ENCODE measurements at places on chromosomes 5 and 9.

GRCh38 chr9:23621924-23622323 is 204.1 kb downstream of the ELAVL2 start:
- no peak for DNase-seq

- no peak for DNase-seq
Observed at GRCh38 chr5:88930335-88930734, 47.4 kb upstream of the MEF2C start.

DNA sequence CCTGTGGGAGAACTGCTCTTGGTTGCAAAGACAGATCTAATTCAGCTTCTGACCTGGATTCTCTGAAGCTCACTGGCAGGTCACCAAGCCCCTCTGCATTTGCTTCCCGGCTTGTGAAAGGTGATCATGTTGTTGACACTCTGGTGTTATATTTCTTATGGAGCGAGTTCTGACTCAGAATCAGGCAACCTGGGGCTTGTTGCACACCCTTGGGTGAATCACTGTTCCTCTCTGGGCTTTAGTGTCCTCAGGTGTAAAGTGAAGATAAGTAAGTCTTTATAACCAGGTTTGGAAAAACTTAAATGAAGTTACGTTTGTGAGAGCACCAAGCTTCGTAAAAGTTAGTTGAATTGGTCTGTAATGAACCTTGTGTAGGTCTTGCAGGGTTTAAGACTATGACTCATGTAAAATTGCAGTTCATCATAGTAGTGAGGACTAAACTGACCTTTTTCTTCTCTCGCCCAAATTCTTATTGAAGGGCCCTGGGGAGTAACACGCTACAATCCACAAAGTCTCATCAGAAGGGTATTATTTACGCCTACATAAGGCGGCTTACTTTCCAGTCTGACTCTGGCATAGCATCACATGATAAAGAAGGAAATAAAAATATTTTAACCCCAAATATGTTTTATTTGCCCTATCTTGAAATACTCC is 218.6 kb downstream of the TMEM38B start:
- DNase-seq, result no peak

DNA sequence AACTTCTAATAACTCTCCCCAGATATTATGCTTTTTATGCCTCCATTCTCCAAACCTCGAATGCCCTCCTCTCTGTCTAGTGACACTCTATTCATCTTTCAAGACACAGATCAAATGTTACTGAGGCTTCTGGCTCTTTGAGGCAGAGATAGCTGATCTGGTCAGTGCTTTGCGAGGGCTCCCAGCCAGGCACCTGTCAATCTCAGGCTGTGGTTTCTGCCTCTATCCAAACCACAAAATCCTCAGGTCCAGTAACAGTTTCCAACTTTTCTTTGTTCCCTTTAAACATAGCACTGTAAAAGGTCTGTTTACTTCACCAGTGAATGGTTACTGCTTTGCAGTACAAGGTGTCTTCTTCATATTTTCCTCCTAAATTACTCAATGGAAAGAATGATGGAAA is 11.5 kb upstream of the STK32A start:
- no peak for DNase-seq

DNA sequence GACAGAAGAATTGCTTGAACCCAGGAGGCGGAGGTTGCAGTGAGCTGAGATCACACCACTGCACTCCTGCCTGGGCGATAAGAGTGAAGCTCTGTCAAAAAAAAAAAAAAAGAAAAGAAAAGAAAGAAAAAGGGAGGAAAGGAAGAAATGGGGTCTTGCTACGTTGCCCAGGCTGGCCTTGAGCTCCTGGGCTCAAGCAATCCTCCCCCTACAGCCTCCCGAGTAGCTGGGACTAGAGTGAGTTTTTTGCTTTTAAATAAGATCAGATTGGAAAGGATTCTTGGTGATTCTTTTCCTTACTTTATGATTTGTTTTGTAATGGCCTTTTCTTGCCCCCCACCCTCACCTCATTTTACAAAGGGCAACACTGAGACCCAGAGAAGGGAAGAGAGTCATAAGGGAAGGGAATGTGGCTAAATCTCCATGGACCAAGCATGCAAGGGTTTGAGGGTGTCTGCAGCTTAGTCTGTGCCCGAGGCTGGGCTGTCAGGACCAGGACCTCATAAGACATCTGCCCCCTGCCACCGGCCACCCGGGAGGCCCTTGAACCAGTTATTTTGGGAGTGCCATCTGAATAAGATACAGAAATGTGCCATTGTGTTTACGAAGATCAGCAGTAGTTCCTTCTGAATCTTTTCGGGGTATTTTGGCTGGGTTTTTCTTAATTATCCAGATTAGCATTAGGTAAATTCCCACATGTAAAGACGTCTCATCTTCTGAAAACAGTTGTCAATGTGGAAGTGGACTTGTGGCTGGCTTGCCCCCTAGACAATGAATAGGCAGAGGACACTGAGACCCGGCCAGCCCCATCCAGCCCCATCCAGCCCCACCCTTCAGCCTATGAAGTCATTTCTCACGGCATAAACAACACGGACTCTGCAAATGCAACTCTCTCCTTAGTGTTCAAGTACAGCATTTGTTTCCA is 44.5 kb upstream of the GRHPR start:
- no peak for DNase-seq

GRCh38 chr9:129547869-129548570 is 72.9 kb downstream of the C9orf50 start:
- DNase-seq, result no peak

- no peak for DNase-seq
Observed at GRCh38 chr9:7507566-7508270, 291.9 kb downstream of the DMAC1 start.

DNA sequence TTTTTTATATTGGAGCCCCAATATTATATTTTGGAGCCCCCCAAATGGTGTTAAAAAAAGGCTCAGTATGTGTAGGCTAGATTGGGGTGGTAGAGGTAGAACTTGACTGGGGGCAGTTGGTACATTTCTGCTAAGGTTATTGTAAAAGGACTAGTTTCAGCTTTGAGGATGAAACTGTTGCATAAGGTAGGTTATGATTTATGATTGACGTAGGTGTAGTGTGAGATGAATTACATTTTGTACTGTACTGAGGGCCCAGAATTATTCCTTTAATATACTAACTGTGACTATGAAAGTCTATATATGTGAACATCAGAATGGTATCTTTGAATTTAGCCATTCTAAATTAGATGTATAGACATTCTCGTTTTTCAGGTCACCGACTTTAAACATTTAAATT is 3.6 kb downstream of the RIC1 start:
- no peak for DNase-seq

GRCh38 chr5:56450766-56451165 is 217.6 kb upstream of the ANKRD55 start:
- no peak for DNase-seq

DNA sequence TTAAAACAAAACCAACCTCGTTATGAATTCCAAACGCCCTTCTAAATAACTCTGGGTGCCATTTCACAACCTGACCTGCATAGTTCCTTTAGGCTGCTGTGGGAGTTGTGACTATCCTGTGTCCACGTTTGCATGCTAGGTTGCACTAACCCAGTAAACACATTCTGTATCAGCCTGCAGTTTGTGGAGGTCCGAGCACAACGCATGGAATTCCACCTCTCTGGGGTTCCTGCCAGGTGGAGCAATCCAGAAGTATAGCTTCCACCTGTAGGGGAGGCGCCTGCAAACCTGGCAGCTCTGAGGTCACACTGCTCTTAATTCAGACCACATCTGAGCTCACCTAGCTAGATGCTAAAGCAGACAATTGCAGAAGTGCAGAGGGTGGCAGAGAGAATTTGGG is 57.2 kb downstream of the MARCHF3 start:
- no peak for DNase-seq

- no peak for DNase-seq
Observed at GRCh38 chr9:116251366-116251765, 97.8 kb downstream of the PAPPA start.

DNA sequence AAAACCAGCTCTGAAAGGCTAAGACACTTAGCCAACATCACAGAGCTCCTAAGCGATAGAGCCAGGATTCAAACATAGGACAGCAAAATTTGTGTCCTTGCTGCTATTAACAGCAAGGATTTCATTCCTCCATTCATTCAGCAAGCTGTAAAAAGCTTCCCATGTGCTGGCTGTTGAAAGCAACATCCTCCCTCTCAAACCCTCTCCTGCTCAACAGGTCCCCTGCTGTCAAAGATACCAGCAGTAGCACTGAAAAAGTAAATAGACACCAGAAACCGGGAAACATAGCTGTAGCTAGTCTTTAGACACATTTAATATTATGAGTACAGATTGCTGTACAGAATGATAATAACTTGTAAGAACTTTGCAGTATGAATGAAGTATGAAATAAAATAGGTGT is 52.6 kb upstream of the ADAMTSL1 start:
- DNase-seq, result no peak

- DNase-seq, result no peak
Observed at GRCh38 chr5:54944364-54944763, 41.0 kb downstream of the ESM1 start.

GRCh38 chr5:128613128-128613527 is 75.1 kb upstream of the FBN2 start:
- no peak for DNase-seq

DNA sequence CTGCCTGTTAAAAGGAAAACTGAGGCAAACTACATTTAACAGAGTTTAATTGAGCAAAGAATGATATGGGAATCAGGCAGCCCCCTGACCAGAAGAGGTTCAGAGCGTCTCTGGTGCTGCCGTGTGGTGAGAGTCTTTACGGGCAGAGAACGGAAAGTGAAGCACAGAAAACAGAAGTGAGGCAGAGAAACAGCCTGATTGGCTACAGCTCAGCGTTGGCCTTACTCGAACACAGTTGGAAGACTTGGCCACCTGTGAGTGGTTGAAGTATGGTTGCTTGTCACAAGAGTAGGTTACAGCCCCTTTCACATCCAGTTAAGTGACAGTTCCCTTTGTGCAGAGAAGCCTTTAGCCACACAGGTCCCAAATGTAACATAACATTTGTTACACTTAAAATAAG is 16.9 kb upstream of the FBP1 start:
- no peak for DNase-seq

GRCh38 chr9:121721058-121721350 is 69.6 kb downstream of the DAB2IP start:
- no peak for DNase-seq

GRCh38 chr9:20551835-20552234 is 70.5 kb downstream of the MLLT3 start:
- no peak for DNase-seq

- DNase-seq, result peak; percentile 60
Observed at GRCh38 chr9:36148311-36149051, 11.9 kb downstream of the GLIPR2 start.

- DNase-seq, result no peak
Observed at GRCh38 chr5:77155179-77155785, 55.2 kb upstream of the PDE8B start.

GRCh38 chr5:123351820-123352219 is 71.4 kb downstream of the CEP120 start:
- DNase-seq, result no peak

DNA sequence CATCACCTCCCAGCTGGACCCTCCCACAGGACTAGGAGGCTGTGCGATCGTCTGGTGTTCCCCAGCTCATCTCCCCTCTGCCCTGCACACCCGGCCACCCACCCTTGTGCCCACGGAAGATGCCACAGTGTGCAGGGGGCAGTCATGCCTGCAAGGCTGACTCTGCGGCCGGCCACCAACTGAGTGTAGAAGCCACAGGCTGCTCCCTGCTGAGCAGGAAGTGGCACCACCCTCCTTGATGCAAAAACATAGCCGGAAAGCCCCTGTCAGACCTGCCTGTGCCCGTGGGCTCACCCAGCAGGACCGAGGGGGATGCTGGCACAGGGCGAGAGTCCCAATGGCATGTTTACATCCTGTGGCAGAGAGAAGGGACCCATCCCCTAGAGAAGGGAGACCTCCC is 40.3 kb upstream of the SLC12A7 start:
- DNase-seq, result no peak

DNA sequence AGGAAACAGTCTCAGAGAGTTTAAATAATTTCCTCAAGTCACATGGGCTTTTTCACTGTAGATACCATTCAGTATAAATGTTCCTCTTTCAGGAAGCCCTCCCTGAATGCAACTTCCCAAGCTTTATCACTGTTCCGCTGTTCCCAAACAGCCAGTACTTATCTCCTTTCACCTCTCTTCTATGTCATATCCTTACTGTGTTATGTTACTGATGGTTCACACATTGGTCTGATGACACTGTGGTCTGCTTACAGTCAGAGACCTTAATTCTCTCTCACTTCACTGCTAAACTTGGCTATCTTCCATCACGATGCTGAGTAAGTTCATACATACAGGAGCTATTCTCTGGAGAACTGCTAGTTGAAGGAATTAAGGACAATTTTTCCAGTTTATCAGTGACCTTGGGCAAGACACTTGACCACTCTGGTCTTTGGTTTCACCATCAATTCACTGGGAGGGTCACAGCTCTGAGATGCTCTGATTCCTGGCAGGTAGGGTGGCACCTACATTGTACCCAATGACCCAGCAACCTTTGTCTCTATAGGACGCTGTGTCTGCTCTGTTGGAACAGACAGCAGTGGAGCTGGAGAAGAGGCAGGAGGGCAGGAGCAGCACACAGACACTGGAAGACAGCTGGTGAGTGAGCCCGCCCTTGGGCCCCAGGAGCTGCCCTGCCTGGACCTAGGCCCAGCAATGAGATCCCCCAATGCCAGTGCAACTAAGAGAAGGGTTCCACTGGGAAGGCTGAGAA is 42.1 kb upstream of the RARS1 start:
- no peak for DNase-seq

GRCh38 chr9:100229561-100229960 is 123.2 kb downstream of the TEX10 start:
- no peak for DNase-seq

- no peak for DNase-seq
Observed at GRCh38 chr9:70601000-70601951, 186.8 kb upstream of the KLF9 start.

DNA sequence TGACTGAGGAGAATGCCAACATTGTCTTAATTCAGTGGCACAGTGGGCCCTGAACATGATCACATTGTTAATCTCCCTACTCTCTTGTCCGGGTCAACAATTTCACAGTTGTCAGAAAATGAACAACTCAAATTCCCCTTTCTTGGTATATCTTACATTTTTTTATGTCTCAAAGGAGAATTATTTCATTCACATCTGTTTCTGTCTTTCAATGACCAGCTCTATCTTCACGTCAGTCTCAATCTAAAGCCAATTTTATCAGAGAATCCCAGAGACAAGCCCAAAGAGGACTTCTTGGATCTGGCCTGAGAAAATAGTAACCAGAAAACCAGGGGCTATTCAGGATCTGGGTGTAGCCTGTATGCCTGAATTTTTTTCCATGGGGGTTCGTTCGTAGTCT is 477.5 kb downstream of the PDE4D start:
- DNase-seq, result no peak

DNA sequence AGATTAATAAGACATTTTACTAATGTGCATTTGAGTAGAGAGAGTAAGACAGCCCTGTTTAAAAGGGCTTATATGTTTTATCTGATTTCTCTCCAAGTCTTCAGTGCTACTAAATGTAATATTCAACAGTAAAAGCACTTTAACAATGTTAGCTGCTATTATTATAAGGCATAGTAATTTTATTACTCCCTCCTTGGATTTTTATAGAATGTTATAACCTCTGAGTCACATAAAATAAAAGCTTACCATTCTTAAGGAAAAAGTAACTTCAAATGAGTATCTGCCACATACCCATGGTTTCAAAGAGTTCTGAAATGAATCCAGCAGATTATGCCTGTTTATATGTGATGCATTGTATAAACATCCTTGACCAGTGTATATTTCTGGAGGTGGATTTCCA is 19.0 kb downstream of the SPDL1 start:
- no peak for DNase-seq

Data from activated T-helper 9 cell treated with anti-CD3 and anti-CD28 coated beads, Interleukin-2, amount 50 U/mL, for 16 hours (primary cell).